ENCODE measurements at places on chromosomes 3 and 15.

- no peak for DNase-seq
Measured at GRCh38 chr3:42633544-42633943, 20.0 kb upstream of the ZBTB47 start.

DNA sequence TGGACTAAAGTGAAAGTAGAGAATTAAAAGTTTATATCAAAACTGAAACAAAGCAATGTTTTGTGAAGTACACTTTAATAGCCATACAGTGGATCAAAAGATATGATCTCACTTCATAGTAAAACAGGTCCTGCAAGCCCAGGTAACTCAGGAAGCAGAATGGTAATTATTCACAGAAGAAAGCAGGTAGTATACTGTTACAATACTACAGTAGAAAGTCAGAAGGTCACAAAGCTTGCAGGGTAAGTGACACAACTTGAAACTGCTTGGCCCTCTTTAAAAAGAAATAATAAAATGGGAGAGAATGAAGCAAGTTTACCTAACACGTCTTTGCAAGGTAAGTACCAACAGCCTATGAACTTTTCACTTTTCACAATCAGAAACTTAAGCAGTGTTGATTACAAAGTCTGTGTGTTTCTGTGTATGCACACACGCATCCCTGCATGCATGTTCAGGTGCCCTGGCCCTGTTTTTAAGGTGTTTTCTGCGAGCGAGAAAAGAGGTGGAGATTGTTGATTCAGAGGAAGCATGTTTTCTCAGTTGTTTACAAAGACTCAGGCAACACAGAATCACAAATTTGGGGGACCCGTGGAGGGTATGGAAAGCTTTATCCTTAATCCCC lies at the start of gene NAALADL2:
Gene NAALADL2, plus strand, starts transcription at position 221 of the 622 bp plus-strand sequence.
- DNase-seq = no peak

GRCh38 chr15:50024281-50024680 lies 94.8 kb downstream of the ATP8B4 start:
- DNase-seq = no peak

- DNase-seq = no peak
Measured at GRCh38 chr3:111613294-111613693, 18.1 kb upstream of the ZBED2 start.

GRCh38 chr3:194352667-194353246 lies 1.6 kb upstream of the CPN2 start:
- DNase-seq = no peak

GRCh38 chr3:194095464-194095863 lies 40.5 kb upstream of the HES1 start:
- DNase-seq = no peak

DNA sequence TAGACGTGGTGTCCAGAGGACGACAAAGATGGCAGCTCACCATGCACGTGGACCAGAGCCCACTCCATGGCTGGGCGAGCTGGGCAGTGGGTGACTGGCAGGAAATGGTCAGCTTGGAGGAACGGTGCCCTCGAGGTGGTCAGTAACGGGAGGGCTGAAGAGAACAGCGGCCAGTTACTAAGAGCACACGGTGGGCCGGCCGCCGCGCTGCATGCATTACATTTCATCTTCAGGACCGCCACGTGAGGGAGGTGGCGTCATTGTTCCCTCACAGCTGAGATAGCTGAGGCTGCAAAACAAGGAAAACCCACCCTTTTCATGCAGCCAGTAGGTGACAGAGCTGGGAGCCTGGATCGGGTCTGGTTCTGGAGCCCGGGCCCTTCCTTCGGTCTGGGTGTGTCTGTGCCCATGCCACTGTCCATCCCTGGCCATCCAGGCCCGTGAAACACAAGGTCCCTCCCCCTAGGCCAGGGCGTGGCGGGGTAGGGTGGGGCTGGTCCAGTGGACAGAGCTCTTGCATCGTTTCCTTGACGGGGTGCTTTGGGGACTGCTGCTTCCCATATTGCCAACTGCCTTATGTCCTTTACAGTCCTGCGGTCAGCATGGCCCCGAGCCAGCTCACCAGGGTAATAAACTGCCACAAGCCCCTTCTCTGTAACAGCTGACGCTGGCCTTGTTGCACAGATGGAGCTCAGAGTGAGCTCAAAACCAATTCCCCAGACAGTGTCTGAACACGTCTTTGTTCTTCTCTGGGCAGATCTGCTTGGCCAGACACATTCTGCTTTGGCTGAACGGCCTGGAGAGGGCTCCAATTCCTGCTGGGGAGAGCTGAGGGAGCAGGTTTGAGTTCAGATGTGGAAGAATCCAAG lies 51.8 kb downstream of the RGMA start:
- DNase-seq = no peak

DNA sequence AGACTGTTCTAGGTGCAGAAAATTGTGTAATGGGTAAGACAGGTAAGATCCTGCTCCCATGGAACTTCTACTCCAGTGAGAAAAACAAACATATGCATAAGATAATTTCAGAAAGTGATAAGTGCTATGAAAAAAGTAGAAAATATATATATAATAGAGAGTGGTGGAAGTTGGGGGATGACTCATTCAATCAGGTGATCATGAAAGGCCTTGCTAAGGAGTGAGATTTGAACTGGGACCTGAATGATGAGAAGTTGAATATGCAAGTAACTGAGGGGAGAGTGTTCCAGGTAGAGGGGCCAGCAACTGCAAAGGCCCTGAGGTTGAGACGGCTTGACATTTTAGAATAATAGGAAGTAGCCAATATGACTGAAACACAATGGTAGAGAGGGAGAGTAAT lies 92.3 kb upstream of the TNIK start:
- no peak for DNase-seq

GRCh38 chr15:68285259-68285980 lies 7.9 kb downstream of the FEM1B start:
- no peak for DNase-seq

- no peak for DNase-seq
Measured at GRCh38 chr3:32140943-32141342, 34.5 kb downstream of the GPD1L start.

DNA sequence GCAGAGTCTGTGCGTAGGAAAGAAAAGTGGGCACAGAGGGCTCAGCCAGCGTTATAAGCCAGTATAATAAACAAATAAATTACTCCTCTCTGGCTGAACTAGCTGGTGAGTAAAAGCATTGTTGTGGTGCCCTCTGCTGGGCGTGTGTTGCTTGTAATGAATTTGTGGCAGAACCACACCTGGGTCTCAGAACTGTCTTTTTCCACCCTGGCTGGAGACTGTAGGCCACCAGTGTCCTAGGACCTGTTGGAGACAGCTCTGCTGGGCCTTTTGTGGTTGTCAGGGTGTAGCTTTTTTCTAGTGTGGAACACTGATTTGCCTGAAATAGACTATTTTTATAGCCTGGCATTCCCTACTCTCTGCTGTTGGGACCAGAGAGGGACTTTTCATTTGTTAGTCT lies 130.5 kb upstream of the EIF1B start:
- DNase-seq = peak; percentile 20

GRCh38 chr3:25547943-25548674 lies 116.6 kb downstream of the TOP2B start:
- DNase-seq = no peak

DNA sequence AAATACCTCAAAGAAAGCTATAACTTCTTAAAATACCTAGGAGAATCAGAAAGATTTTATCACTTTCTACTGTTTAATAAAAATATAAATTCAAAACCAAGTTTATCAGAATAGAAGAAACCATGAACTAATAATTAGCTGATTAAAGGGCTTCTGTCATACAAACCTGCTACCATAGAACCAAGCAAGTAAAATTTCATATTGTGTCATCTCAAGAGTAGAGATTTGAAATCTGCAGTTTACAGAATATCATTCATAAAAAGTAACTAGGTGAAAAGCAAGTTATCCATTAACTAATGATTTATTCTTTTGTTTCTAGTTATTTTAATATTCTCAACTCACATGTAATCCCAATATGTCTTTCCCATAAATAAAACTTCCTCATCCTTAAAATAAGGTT lies 36.8 kb upstream of the XXYLT1 start:
- DNase-seq = no peak

- DNase-seq = no peak
Measured at GRCh38 chr3:10950476-10951294, 41.9 kb upstream of the SLC6A1 start.

DNA sequence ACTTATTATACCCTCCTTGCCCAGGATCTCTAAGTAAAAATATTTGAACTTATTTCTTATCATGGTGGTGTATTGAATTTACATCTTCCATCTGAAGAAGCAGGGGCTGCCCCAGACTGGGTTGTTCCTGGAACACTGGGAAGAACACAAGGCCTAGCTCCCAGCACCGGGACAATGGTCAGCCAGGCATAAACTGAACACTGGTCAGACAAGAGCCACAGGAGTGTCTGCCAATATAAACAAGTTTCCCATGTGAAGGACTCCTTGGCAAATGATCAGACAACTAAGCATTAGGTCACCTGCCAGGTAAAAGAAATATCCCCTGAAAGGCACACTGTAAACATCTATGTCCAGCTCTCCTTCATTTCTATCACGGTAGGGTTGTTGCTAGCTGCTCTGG lies 172.4 kb downstream of the ATP8B4 start:
- no peak for DNase-seq

- peak; percentile 31 for DNase-seq
Measured at GRCh38 chr15:74635228-74635627, 19.6 kb downstream of the CLK3 start.

- no peak for DNase-seq
Measured at GRCh38 chr3:195094191-195094921, 176.6 kb downstream of the XXYLT1 start.

DNA sequence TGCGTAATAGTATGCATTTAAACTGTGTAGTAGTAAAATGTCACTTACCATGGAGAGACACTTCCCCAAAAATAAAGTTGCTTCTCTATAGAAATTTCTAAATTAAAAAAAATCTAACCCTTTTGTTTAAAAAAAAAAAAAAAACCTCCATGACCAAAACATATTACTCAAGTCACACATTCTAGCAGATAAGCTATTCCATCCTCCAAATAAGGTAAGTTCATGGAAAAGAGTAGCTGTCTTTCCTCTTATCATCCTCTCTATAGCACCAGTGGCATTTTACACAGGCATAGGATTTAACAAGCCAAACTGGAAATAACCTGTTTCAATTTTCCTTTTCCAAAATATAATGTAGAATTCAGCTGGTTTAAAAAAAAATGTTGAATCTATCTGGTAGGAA lies 57.4 kb downstream of the LRRFIP2 start:
- DNase-seq = no peak

- DNase-seq = no peak
Measured at GRCh38 chr3:72411126-72411525, 437.1 kb downstream of the SHQ1 start.

DNA sequence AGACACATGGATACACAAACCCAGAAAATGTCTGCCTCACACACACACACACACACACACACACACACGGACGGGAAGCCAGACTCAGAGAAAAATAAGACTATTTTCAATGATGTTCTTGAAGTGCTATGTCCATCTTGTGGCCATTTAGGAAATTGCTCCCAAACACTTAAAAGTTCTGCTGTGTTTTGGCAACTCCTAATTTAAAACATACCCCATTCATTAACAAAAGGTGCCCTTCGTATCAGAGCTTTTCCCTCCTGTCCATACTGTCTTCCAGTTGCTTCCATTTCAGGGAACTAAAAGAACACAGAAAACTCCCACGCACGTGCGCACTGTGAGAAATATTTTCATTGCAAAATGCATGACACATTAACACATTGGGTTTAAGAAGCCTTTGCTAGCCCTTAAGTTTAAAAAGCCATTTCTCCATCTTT lies 44.6 kb downstream of the SLC12A1 start:
- DNase-seq = no peak

- no peak for DNase-seq
Measured at GRCh38 chr3:54067055-54067698, 55.2 kb upstream of the CACNA2D3 start.

DNA sequence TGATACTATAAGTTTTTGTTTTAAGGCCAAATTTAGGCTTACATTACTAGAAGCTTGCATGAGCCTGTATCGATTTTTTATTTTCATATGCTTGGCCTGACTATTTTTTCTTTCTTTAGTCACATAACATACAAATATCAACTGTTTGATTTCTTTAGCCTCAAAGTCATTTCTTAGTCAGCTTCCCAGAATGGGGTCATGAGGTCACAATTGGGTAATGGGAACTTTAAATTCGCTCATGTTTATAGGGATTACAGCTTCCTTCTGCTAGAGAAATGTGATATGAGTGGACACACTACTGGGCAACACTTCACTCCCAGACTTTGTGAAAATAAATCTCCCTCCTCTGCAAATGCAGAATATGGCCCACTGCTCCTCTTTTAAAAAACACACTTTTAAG lies 9.1 kb upstream of the TIPARP start:
- no peak for DNase-seq

DNA sequence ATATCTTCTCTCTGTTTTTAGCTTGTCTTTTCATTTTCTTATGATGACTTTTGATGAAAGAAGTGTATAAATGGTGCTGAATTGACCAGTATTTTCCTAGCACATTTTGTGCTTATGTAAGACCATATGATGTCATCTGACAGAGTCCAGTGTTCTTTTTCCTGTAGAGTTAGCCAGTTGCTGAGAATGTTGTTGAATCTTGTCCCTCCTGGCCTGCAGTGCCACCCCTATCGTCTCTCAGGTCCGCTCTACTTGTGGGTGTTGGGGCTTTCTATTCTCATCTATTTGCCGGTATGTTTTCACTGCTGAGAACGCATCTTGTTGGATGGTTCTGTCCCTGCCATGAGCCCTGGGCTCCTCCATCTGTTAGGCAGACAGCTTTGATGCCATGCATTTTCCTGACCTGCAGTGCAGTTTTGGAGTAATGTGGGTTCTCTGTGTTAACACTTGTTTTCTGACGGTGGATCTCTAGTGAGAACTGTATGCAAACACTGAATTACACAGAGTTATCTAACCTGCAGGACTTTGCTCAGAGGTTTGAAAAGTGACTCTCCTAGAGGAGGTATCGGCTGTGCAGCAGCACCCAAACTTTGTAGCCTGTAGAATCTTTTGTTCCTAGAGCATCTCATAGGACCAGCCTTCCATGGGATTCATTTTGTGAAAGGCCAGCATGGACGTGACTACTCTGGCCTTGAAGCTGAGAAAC lies 44.6 kb downstream of the SLC6A20 start:
- no peak for DNase-seq

DNA sequence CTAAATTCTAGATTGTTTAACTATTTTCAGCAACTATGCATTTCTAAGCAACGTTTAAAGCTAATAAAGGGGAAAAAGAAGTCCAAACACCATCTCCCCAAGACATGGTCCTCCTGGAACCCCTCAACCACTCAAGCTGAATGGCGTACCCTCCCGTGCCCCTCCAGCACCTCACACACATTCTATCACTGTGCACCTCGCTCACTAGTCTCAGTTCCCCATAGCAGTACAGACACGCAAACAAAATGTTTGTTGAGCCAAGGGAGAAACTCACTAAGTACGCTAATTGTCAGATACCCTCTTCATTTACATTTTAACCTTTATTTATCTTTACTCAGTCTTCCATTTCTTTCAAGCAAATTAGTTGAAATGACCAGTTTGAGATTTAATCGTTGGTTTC lies 48.8 kb downstream of the ACAP2 start:
- DNase-seq = no peak

DNA sequence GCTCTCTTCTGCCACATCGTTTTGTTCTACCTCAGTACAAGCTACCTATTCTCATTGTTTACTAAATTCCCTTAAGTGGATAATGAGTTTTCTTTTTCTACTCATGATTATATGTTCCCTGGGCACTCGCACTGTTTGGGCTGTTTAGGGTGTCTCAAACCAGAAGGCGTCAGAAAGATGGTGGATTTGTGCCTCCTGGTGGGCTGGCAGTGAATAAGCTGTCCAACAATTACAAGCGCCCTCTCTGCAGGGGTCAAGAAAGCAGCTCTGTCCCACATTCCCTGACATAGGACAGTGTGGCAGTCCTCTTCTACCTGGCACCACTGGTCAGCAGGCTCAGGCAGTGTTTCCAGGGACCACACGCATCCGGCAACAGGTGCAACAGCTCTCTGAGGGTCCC lies 173.4 kb upstream of the PPP2R3A start:
- DNase-seq = no peak
